GM23338 (cell line): ENCODE measurements at places on chromosomes 7 and 10.

DNA sequence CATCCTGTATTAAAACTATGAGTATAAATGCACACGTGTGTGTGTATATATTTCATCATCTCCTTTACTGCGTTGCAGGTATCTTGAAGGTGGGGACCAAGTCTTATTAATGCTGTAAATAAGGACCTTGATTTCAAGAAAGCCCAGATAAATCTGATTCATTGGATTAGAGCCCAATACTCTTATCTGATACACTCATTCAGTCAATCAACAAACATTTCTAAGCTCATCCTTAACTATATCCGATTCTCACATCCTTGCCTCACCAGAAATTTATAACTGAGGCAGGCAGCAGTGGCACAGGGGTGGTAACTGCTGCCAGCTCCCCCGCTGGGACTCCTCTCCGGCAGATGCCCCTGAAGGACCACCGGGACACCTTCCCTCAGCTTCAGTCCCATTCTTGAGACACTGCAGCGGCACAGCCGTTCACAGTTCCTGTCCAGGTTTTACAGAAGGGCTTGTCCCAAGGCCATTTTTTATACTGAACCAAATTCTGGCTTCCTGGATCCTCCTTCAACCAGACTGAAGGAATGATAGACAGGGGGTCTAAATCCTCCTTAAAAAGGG lies 54.0 kb downstream of the BRI3 start:
- DNase-seq, result no peak

DNA sequence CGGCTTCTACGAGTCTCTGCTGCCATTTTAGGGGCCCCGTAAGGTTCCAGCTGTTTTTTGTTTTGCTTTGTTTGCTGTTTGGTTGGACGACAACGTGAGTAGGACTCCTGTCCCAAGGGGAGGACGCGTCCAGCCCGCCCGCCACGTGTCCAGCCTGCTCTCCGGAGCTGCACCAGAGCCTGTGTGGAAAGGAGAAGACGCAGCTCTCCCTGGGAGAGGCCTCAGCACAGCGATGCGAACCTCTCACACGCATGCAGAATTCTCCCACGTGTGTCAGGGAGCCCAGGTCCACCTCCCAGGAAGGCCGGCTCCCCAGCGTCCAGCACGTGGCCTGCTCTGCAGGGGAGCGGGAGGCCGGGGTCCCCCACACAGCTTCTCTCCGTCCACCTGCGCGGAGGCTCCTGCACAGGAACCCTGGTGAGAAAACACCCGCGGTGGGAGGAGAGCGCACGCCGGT lies 36.4 kb upstream of the DNAJB6 start:
- DNase-seq, result no peak

GRCh38 chr7:146661929-146662328 lies 545.3 kb downstream of the CNTNAP2 start:
- no peak for DNase-seq

- DNase-seq, result peak; percentile 66
Observed at GRCh38 chr7:155458878-155459699, 1.2 kb downstream of the EN2 start.

GRCh38 chr7:40057292-40057691 lies 77.1 kb downstream of the MPLKIP start:
- no peak for DNase-seq

- DNase-seq, result no peak
Observed at GRCh38 chr10:6464862-6465430, 115.1 kb downstream of the PRKCQ start.

DNA sequence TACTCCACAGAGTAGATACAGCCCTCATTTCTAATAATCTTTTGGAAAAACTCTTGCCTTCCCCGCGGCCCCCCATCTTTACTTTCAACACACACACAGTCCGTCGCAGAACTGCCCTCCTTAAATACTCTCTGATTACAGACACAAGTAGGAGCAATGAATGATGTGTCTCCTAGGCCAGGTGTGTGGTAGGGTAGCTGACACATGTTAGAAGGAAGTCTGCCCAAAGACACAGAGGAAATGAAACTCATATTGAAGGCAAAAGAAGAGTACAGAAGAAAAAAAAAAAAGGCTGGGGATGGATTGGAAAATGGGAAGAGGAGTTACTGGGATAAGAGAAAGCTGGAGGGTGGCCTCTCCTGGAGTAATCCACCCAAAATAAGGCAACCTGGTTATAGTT lies 14.6 kb downstream of the OPALIN start:
- no peak for DNase-seq

GRCh38 chr7:28225576-28225975 lies 45.0 kb upstream of the JAZF1 start:
- no peak for DNase-seq

DNA sequence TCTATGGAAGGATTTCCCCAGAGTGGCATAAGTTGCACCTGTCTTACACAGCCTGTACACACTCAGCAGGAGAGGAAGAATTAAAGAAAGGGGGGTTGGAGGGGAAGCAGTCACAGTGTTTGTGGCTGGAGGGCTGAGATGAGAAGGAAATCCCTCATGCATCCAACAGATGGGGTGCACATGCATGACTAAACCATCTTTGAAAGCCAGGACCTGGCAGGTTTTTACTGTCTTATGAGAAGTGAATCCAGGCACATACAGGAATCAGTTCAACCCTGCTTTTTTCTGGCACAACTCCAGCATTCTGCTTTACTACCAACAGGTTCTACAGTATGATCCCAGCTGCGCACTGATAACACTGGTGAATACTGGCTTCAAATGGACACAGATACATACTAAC lies 107.7 kb downstream of the CACNA2D1 start:
- peak; percentile 24 for DNase-seq

GRCh38 chr7:22351329-22351692 lies 5.6 kb downstream of the RAPGEF5 start:
- no peak for DNase-seq

DNA sequence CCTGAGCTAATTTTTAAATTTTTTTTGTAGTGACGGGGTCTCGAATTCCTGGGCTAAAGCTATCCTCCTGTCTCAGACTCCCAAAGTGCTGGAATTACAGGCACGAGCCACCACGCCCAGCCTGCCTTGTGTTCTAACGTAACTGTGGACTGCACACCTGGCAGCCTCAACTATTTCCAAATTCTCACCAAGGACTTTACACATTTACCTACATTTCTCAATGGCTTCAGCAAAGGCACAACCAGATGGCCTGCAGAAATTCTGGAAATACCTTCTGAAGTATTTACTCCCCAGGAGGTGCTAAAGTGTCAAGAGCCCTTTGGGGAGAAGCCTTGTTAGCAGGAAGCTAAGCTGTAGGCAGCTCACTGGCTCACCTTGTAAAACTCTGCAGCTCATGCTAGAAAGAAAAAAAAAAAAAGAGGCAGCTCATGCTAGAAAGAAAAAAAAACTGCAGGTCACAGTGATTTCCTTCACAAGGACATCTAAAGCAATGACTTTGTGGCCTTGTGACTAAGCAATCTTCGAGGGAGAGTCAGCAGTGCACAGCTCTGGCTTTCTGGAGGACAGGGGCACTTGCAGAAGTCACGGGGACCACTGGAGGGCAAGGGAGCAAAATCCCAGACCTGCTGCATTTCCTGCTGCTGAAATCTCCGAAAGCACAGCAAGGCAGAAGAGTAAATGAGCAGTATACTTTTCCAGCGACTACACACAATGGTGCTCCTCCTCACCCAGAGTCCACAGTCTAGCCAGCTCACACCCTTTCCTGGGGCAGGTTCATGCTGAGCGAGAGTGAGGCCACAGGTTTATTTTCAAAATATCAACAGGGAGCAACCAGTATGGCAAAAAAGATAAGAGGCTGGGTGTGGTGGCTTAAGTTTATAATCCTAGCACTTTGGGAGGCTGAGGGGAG lies 40.4 kb downstream of the BAIAP2L1 start:
- peak; percentile 58 for DNase-seq

GRCh38 chr7:141262101-141263090 lies 188.5 kb downstream of the TMEM178B start:
- peak; percentile 57 for DNase-seq

DNA sequence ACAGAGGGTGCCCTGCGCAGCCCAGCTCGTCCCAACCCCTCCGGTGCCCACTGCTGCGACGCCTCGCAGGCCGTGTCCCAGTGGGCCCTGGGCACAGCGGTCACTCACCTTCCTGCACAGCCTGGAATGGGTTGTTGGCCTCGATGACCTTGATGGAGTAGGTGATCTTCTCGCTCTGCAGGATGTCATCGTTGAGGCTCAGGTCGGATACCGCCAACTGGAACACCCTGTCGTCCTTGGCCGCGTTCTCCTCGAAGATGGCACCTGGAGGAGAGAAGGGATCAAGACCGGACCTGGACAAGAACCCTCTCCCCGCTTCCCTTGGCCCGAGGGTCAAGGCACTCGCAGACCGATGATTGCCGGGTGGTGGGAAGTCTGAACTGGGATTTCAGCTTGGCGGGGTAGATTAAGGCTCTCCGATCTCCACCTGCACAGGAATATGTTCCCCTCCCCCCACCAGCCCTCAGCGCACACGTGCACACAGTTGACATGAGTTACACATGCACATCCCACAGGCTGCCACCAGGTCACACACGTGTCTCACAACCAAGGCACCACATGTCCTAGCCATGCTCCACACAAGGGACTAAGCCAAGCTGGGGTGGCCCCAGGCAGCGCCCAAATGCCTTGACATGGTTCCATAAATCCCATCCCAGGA lies 2.6 kb downstream of the GRID1 start:
- no peak for DNase-seq

GRCh38 chr7:98206451-98207330 lies 4.5 kb upstream of the BHLHA15 start:
- no peak for DNase-seq

GRCh38 chr7:66125052-66125694 lies 10.5 kb downstream of the CRCP start:
- DNase-seq, result no peak

GRCh38 chr7:19016140-19016539 lies 101.3 kb downstream of the TWIST1 start:
- DNase-seq, result peak; percentile 1

GRCh38 chr7:144525956-144526355 lies 122.5 kb upstream of the NOBOX start:
- DNase-seq, result no peak

DNA sequence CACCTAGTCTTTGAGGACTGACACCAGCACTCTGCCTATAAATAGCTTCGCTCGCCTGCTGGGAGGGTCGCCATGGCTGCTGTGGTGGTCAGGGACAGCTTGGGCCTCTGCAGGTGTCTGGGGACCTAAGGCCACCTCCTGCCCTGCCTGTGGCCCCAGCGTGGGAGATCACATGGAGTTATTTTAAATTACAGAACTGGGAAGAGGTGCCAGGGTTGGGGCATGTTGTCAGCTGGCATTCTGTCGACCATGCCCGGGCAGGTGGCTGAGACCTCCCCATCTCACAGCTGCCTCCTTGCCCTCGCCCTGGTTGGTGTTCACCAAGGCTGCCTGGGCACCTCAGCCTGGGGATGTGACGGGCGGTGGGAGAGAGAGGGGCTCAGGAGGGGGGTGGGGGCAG lies 18.1 kb downstream of the SHH start:
- DNase-seq, result no peak

DNA sequence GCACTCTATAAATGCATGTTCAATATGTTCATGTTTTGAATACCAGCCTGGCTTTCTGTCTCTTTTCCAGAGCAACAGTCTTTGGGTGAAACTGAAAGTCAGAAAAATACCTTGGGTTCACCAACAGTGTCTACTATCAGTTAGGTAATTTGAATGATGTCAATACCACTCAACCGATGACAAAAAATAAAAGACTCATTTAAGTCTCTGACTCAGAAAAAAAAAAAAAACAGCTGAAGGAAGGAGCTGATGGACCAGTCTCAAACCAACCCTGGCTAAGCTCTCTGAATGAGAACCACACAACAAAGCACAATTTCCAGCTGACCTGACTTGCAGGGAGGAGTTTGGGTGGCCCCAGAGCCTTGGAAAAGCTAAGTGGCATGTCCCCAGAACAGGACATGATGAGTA lies 42.5 kb downstream of the ABLIM1 start:
- no peak for DNase-seq

GRCh38 chr10:14820775-14821154 lies 17.1 kb downstream of the CDNF start:
- peak; percentile 24 for DNase-seq

- DNase-seq, result no peak
Observed at GRCh38 chr7:148495605-148496004, 95.0 kb upstream of the C7orf33 start.

DNA sequence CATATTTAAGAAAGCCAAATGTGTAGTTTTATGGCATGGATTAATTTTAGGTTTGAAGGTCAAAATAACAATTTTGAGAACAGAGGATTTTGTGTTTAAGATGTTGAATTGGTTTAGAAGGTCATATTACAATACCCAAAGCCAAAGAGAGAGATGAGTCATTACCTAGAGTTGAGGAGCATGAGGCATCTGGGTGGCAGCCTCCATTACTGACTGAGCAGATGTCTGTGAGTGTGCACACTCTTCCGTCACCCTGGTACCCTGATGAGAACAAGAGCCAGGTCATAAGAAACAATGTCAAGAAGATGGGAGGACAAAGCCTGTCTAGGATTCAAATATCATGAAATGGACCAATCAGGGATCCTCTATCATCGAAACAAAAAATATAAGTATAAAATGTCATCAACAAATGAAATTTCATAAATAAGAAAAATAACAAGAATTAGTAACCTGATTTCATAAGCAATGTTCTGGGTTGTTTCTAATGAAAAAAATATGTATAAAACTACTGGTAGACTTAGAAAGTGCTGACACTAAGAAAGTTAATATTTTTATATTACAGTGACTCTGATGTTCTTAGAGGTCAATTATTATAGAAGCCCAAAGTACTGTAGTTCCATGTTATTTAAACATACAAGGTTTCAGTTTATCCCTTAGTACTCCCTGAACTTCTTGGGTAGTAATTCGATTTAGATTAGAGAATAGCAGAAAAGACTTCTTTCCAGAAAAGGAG lies 20.0 kb downstream of the CUBN start:
- DNase-seq, result no peak

DNA sequence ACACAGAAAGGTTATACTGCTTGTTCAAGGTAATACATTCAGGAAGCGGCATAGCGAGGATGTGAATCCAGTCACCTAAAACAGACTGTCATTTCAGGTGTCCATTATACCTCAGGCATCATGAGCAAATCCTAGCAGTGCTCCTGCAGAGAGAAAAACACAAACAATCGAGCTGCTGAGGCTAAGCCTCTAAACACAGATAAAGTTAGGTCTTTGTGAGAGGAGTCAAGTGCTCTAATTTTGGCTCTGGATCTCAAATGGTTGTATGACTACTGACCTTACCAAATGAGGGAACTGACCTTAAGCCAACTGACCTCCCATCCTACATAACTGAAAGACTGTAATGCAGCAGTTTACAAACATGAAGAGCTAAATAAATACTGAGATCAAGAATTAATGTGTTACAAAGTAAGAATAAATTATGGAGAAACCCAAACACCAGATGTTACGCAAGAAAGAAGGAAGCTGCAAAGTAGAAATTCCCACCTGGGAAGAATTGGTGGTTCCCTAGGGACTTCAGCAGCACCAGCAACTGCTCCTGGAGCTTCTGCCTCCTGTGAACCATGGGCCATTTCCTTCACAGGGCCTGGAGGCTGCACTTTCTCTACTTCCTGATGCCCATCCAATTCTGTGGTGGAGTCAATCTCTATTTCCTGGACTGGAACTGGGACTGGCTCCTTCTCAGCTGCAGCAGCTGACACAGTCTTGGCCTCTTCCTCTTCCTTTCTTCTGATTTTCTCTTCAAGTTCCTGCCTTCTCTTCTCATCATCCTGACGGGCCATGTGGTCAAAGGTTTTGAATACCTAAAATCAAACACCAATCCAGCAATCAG lies 5.8 kb downstream of the NUDCD3 start:
- DNase-seq, result no peak
